ENCODE measurements at places on chromosomes 16 and 17.
A peak's percentile ranks its signal among the peaks of the same experiment; 100 is the strongest.

- no peak for DNase-seq
These were observed 54.8 kb downstream of the VMP1 start for GRCh38 chr17:59762049-59762823.

DNA sequence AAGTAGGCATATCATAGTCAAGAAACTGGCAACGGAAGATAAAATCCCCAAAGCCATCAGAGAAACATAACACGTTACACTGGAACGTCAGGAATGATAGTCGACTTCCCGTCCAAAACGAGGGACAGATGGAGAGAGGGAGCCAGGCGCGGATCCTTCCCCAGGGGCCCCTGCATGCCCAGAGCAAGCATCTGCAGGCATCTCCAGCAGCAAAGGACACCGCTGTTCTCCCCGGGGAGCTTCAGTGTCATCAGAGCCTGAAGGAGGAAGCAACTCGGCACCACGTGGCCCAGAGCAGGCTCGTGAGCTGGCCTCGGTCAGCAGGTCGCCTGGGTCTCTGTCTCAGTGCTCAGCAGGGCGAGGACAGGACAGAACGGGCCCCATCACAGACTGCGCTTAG lies 50.1 kb downstream of the LMF1 start:
- no peak for DNase-seq

DNA sequence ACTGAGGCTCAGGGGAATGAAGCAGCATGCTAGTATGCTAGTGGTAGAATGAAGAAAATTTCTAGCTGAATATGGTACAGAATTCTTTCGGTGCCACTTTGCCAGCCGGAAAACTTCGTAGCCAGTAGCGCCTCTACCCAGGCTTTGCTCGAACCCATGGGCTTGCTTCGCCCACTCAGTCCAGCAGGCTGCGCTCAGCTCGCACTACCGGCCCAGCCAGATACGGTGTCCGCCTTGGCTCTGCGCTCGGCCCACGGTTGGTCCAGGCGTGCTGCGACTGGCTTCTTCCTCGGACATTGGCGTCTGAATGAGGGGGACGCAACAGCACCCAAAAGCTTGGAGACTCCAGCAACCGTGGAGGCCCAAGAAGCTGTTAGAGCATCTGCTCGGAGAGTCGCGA lies 372.5 kb upstream of the CDH8 start:
- DNase-seq, result no peak

DNA sequence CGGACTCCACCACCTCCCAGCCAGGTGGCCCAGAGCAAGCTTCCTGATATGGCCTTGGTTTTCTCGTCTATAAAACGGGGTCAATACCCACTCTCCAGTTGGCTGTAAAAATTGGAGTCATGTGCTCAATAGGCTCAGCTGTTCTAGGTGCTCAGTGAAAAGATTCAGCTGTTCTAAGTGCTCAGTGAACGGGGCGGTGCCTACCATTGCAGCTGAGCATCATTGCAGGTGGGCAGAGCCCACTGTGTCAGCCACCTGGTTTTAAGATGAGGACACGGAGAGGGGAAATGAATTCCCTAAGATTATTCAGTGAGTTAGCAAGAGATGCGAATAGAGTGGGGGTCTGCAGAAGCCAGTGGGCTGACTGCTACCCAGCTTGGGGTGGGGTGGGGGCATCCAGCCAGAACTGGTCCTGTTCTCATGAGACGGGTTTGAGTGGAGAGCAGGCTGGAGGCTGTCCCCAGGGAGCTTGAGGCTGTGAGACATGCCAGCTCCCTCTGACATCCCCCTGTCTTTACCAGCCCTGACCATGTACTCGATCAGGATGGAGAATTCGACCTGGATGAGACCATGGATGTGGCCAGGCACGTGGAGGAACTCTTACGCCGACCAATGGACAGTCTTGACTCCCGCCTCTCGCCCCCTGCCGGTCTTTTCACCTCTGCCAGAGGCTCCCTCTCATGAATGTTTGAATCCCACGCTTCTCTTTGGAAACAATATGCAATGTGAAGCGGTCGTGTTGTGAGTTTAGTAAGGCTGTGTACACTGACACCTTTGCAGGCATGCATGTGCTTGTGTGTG lies 21.9 kb downstream of the STAT5A start:
- DNase-seq, result no peak

- no peak for DNase-seq
These were observed 16.0 kb downstream of the SLC5A10 start for GRCh38 chr17:18967916-18968315.

GRCh38 chr17:63768433-63768832 lies 5.0 kb downstream of the CCDC47 start:
- no peak for DNase-seq

GRCh38 chr16:80947708-80948625 lies 58.7 kb downstream of the CMC2 start:
- DNase-seq, result no peak

DNA sequence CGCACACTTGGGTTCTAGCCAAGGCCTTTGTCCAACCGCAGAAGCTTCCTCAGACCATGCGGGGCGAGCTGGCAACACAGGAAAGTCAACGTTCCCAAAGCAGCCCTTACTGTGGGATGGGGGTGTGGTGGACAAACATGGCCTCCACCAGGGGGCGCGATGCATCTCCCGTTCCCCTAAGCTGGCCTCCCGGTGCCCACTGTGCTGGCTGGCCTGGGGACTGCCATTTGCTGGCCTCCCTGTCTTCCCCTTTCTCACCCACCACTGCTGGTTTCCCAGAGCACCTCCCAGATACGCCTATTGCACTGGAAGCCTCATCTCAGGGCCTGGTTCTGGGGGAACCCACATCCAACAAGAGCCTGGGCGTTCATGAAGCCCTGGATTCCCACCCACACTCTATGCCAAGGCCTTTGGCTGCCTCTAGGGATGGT lies 145.3 kb downstream of the IRF8 start:
- DNase-seq, result no peak

- DNase-seq, result no peak
These were observed 23.2 kb upstream of the NTN1 start for GRCh38 chr17:8997994-8998628.

GRCh38 chr16:76222087-76222486 lies 55.1 kb upstream of the CNTNAP4 start:
- no peak for DNase-seq

DNA sequence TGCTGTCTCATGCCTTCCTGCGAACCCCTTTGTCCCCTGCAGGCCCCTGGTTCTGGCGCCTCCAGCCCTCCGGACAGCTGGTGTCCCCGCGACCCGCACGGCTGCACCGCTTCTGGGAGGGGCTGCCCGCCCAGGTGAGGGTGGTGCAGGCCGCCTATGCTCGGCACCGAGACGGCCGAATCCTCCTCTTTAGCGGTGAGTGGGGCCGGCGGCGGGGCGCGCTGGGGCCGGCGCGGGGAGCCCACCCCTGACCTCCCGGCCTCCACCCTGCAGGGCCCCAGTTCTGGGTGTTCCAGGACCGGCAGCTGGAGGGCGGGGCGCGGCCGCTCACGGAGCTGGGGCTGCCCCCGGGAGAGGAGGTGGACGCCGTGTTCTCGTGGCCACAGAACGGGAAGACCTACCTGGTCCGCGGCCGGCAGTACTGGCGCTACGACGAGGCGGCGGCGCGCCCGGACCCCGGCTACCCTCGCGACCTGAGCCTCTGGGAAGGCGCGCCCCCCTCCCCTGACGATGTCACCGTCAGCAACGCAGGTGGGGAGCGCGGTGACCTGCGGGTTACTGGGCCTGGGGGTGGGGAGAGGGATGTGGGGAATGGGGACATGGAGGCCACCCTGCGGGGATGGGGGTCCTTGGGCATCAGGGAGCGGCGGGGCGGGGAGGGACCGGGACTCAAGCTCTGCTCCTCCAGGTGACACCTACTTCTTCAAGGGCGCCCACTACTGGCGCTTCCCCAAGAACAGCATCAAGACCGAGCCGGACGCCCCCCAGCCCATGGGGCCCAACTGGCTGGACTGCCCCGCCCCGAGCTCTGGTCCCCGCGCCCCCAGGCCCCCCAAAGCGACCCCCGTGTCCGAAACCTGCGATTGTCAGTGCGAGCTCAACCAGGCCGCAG lies 7.1 kb upstream of the IL32 start:
- no peak for DNase-seq

DNA sequence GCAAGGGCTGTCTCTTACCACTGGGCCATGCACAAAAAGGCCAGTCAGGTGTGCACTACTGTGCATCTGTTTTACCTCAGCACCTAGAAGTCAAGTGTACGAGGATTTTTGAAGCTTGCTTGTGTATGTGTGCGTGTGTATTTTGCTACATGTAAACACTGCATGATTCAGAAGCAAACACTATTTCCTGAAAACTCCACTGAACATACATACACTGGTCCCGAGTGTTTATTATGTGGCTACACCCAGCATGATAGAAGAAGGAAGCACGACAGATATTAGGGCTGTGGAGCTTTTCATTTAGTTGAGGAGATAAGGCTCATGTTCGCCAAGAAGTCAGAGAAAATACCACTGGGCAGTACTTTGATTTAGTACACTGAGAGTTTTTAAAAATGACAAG lies 89.2 kb downstream of the ZZEF1 start:
- DNase-seq, result no peak

- DNase-seq, result peak; percentile 17
These were observed 264.3 kb downstream of the CPPED1 start for GRCh38 chr16:12539185-12539929.

DNA sequence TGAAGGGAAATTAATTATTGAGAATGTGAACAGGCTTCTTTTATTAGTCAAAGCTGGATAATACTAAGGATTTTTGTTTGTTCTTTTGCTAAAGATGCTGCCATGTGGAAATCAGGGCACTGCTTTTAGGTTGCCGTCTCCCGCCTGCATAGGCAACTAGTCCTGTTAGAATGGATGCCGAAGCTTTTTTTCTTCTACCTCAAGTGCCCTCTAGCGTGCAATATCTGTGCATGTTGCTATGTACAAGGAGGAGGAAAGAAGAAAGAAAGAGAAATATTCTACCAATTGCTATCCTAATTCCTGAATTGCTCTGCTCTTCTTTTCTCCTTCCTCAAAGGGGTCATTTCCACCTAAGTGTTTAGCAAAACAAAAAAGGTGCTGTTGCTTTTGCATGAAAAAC lies 5.2 kb upstream of the CDH8 start:
- no peak for DNase-seq

- no peak for DNase-seq
These were observed 118.9 kb upstream of the PIRT start for GRCh38 chr17:10956821-10957220.

DNA sequence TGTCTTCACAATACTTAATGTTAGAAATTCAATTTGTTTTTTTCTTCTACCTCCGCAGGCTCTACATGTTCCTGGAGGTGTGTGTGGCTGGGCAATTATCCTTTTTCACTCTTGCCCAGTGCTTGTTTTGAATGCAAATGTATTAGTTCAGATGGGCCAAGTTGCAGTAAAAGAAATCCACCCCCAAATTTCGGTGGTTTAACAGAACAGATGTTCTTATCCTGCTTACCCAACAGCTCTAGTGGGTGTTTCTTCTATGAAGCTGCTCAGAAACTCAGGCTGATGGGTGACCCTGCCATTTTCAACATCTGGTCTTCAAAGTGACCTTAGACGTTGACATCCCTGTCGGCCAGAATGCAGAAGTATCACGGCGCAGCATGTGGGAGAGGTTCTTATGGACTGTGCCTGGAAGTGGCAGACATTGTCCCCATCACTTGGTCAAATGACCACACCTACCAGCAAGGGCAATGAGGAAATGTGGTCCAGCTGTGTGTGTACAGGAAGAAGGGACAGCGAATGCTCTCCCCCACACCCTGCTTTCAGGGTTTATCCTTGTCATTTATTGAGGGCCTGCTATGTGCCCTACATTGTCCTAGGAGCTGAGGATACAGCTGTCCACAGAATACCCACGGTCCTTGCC lies 157.3 kb downstream of the CDH13 start:
- no peak for DNase-seq

DNA sequence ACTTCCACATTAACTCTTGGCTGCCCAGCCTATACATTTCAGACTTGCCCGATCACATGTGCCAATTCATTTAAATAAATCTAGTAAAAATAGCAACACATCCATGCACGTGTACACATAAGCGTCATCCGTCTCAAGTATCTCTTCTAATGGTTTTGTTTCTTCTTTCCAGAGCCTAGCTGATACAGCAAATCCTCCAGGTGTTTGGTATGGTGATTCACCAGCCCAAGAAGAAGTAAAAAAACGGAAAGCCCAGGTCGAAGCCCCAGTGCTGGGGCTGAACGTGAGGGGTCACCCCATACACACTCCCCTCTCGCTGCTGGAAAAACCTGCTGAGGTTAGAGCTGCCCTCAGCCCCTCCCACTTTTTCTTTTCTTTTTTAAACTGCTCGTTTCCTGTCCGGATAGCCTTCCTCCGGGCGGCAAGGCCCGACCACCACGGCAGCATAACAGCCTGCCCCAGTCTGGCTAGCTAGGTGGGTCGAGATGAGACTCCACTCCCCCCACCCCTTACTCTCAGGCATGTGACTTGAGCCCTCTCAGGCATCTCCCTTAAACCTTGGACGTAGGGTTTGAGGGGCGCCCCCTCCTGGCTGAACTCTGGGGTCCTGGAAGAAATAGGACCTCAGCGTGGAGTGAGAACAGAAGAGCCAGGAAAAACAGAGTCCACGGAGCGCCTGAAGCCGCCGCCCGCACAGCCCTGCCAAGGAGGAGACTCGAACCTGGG lies 13.9 kb upstream of the OR1F1 start:
- no peak for DNase-seq

DNA sequence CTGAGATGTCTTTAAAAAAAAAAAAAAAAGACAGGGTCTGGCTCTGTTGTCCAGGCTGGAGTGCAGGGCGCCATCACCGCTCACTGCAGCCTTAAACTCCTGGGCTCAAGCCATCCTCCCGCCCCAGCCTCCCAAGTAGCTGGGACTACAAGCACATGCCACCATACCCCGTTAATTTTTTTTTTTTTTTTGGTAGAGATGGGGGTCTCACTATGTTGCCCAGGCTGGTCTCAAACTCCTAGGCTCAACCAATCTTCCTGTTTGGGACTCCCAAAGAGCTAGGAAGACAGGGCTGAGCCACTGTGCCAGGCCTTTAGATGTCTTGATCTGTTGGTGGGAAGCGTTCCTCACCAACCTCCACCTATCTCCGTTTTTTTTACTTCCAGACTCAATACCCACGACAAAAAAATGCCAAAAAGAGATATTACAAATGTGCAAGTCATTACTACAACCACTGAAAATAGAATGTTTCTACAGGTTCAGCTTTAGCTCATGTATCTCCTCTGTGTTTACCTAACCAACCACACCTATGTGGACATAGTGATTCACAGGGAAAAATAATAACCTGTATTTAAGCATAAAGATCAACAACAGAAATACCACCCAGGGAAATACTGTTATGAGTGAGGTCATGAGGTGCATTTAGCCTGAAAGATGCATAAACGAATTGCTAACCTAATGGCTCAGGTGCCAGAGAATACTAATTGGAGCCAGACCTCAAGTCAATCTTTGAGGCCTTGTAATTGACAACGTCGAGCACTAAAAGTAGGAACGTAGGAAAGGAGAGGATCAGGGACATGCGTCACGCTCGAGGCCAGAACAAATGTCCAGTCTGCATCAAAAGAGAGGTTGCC lies 22.6 kb downstream of the NACA2 start:
- peak; percentile 43 for DNase-seq

- DNase-seq, result no peak
These were observed 19.4 kb downstream of the EMP2 start for GRCh38 chr16:10561001-10561400.
